ENCODE measurements at places on chromosomes 2 and 18.

DNA sequence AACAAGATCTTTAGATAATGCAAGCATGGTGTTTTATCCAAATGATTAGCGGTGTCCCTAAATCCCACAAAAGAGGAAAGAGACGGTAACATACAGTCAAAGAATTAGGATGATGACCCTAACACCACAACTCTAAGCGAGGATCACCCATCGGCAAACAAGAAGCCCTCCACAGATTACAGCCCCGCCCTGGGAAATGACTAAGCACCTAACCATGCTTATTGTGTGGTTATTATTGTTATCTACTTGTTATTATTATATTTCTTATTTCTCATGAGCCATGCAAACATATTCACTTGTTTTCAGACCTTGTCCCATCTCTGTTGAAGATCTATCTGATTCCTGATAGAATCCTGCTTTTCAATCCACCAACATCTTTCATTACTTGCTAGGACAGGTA lies 651.3 kb downstream of the NYAP2 start:
- no peak for DNase-seq

DNA sequence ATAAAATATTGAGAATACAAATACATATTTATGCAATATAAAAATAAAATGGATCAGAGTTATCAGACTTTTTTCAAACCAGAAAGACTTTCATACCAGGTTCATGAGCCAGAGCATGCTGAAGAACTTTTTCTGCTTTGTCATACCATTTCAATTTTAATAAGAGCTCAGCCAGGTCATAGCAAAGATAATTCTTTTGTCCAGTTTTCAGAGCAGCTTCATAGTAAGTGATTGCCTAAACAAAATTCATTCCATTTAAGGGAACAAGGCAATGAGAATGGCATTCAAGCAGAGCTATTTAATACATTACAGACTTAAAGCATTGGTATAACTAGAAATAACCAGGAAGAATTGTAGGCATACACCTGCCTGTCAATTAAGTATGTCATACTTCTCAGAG lies 42.3 kb downstream of the TTC21B start:
- no peak for DNase-seq

GRCh38 chr2:199460846-199461710 lies 3.3 kb upstream of the SATB2 start:
- DNase-seq = no peak

GRCh38 chr2:106975641-106976040 lies 89.7 kb upstream of the ST6GAL2 start:
- no peak for DNase-seq

- DNase-seq = no peak
These were observed 37.6 kb downstream of the GPR45 start for GRCh38 chr2:105279126-105279525.

- DNase-seq = peak; percentile 98
These were observed at the start of gene SFXN5 for GRCh38 chr2:73071360-73072128. TSS of gene SFXN5 (minus strand) at chr2:73071712. CDS start at chr2:73071705, 7 bp downstream.

DNA sequence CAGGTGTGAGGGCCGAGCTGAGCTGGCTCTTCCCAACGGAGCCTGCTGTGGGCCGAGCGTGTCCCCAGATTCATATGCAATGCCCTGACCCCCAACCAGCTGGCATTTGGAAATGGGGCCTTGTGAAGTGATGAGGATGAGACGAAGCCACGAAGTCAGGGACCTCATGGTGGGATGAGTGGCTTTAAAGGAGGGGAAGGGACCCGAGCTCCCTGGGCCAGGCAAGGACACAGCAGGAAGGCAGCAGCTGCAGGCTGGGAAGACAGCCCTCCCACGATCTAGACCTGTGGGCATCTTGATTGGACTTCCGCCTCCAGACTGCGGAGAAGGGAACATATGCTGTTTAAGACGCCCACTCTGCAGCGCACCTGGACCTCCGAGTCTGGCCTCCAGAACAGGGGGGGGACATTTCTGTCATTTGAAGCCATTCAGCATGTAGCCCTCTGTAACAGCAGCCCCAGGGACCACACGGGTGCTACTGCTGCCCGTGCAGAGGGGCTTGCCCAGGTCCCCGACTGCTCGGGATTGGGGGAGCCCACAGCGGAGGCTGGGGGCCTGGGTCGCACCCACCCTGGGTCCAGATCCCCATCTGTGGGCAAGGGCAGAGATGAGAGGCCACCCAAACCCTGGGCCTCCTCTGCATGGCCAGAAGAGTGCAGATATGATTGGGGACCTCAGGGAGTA lies 27.2 kb downstream of the KIF1A start:
- DNase-seq = no peak

DNA sequence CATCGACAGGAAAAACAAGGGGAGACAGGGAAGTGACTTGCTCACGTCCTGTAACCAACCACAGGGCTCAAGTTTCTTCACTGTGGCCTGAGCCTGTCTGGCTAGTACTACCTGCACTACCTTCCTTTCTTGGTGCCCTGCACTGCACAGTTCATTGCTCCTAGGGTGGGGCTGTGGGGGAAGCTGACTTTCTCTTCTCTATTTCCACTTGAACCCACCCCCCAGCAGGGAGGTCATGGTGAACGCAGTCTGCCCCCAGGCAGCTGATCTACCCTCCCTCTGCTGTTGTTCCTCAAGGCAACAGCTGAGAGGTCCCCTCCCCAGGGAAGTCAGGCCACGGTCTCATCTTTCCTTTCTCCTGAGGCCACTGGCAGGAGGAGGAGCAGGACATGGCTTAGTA lies 532.1 kb downstream of the SOX11 start:
- DNase-seq = no peak

GRCh38 chr2:197615016-197615652 lies 60.3 kb downstream of the RFTN2 start:
- no peak for DNase-seq

GRCh38 chr2:208013285-208014178 lies 11.8 kb downstream of the PLEKHM3 start:
- no peak for DNase-seq

DNA sequence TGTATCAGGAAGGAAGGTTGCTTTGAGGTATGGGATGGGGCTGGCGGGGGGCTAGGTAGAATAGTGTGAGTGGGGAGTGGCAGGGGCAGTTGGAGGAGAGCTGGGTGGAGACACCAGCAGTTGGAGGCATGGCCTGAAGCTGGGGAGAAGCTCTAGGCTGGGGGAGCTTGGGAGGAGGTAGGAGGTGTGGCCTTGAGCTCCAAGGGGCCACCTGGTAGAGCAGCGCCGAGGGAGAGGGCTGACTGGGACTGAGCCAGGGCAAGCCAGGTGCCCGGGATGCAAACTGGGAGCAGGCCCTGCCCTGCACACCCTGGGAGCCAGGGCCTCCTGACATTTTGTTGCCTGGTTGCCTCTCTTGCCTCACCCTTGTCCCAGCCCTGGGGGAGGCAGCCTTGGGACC lies 33.1 kb upstream of the PDIA6 start:
- DNase-seq = no peak

- DNase-seq = no peak
These were observed 577.1 kb upstream of the KLHL29 start for GRCh38 chr2:22807872-22808271.

DNA sequence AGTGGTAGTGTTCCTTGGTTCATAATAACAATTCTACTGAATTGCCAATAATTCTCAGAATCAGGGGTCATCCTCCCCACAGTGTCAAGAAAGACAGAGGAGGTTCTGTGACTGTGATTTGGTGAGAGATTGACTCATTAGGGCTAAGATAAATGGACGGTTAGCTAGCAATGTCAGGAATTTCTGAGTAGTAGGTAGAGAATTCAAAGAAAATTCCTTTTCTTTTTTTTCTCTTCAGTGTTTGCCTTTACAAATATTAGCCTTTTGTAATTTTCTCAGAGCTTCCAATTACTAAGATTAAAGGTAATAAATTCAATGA lies 16.8 kb upstream of the CRIM1 start:
- DNase-seq = no peak

DNA sequence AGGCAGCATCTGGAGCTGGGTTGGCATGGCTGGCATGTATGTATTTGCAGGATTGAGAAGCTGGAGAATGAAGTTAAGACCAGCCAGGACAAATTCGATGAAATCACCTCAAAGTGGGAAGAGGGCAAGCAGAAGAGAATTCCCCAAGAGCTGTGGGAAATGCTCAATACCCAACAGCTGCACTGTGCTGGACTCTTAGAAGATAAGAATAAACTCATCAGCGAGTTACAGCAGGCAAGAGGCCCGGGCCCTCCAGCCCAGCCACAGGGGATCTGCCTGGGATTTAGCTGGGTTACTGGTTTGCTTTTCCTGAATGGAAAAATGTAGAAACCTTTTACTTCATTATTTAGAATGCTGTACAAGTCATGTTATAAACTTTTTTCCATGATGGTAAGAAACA lies 22.5 kb downstream of the DRC1 start:
- no peak for DNase-seq

DNA sequence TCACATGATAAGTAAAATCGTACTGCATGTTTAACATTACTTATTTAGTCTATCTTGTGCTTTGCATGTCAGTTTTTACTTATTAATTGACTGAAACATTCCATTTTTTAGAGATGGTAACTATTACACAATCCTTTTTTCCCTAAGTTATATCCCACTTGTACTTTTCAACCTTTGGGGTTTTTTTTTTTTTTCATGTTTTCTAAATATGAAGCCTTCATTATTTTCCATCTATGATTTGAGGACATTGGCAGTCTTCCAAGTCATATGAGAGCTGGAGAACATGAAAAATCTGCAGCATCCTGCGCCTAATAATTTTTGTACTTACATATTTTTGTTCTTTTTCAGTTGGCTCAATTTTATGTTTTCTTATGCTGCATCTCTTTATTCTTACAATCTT lies 113.9 kb downstream of the MYO1B start:
- no peak for DNase-seq

- no peak for DNase-seq
These were observed 117.1 kb upstream of the KLHL14 start for GRCh38 chr18:32889615-32890593.

- no peak for DNase-seq
These were observed 19.5 kb downstream of the RALBP1 start for GRCh38 chr18:9494778-9495331.

DNA sequence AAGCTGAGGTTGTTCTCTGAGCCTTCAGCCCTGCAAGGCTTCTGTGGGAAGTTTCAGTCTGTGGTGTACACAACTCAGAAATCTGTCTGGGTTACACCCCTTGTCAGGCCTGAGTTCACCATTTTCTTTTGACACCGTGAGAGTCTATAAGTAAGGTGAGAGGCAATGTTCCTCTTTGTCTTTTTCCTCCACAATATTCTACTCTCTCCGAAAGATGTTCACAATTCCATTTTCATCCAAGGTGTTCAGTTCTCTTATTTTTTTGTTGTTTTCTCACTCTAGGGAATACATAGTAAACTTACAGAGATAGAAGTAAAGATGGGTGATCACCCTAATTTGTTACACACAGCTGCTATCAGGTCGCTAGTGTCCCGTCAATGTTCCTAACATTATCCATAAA lies 3.2 kb downstream of the ERMN start:
- DNase-seq = no peak

GRCh38 chr18:22165603-22166068 lies 3.8 kb upstream of the GATA6 start:
- no peak for DNase-seq

DNA sequence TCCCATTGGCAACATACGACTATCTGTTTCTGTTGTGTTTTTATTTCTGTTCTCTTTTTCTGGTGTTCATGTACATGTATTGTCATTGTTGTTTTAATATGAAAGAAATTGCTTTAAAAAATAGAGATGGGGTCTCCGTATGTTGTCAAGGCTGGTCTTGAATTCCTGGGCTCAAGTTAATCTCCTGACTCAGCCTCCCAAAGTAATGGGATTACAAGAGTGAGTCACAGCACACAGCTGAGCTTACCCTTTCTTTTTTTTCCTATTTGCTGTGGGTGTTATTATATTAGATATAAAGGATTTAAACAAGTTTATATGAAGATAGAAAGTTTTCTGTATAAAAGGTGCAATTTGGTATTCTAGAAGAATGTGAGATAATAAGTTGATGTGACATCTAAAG lies 554.6 kb downstream of the DSC3 start:
- no peak for DNase-seq

- DNase-seq = no peak
These were observed 199.3 kb downstream of the ZNF407 start for GRCh38 chr18:74796841-74797576.

- no peak for DNase-seq
These were observed 190.0 kb upstream of the SRD5A2 start for GRCh38 chr2:31770741-31771140.

GRCh38 chr2:66343259-66343658 lies 91.7 kb upstream of the MEIS1 start:
- no peak for DNase-seq

GRCh38 chr2:53964987-53965687 lies 5.7 kb downstream of the PSME4 start:
- DNase-seq = no peak

DNA sequence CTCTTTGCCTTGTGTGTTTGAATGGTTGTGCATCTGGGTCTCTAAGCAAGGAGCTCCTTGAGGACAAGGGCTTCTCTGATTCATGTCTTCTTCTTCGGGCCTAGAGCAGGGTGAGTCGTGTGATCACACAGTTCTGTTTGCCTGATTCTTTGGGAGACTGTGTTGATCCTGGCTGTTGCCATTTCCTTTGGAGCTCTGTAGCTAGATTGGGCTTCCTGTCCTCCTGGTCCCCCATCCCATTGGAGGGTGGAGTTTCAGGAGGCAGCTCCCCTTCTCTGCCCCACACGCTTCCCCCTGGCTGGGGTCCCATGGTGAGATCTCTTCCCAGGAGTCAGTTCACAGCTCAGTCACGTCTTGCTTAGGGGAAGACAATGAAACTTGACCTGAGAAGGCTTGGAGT lies 92.8 kb downstream of the TRIB2 start:
- DNase-seq = no peak

GRCh38 chr2:70181363-70181956 lies 9.4 kb downstream of the C2orf42 start:
- no peak for DNase-seq
